ENCODE measurements at places on chromosomes 12 and 14.

DNA sequence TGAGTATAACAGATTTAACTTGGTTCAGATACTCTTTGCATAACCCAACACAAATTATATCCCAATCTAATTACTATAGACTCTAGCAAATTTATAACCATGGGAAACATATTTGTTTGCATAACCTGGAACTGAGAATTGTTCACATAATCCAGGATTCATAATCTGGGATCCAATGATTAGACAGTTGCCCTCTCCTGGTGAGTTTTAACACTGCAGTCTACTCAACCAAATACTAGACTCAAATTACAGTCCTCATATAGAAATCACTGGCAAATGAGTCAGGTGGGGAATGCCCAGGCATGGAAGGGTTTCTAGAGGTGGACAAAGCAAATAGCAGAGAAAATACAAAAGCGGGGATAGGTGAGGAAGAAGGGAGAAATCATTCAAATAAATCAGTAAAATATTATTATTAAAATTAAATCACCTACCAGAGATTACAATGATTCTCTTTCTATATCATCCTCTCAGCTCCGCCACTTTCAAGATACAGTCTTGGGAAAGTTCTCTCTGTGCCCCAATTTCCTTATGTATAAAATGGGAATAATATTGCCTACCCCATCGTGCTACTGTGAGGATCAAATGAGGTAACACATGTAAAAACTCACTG lies 9.4 kb downstream of the GCH1 start:
- DNase-seq, result peak; percentile 48

DNA sequence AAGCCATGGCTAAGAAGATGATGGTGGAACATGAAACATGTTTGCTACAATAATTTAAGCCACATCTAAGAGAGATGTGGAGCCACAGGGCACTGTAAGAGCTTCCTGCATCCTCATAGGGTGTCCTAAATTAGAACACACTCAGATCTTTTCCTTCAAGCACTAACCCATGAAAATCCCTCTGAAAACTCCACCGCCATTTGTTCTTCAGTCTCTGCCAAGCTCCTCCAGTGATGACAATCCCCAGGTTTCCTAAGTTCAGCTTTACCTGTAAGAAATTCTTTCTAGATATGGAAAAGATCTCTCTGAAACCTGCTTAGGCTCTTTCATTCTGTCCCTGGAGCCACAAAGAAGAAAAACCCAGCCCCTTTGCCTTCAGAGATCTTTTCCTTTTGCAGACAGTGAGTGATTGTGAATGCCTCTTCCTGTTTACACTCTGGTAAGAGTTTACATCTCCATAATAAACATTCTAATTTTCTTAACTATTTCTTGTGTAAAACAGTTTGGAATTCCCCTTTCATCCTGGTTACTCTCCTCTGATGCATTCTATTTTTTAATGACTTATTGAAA lies 907.2 kb downstream of the VRK1 start:
- no peak for DNase-seq

DNA sequence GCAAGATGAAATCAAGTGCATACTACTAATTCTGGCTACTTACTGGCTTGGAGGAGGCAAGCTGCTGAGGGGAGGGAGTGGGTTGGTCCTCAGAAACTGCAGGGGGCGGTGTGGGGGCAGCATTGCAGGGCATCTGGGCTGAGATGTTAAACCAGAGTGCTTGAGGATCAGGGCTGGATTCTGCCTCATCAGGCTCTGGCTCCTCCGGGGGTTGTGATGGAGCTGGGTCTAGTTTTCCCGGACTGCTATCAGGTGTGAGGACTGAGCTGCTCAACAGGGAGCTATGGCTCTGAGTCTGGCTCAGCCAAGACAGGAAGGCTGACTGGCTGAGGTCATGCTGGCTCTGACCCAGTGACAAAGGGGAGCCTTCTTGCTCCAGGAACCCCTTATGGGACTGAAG lies 28.6 kb downstream of the BAZ2A start:
- DNase-seq, result peak; percentile 28

GRCh38 chr14:22962061-22962676 lies 5.3 kb upstream of the HAUS4 start:
- no peak for DNase-seq

DNA sequence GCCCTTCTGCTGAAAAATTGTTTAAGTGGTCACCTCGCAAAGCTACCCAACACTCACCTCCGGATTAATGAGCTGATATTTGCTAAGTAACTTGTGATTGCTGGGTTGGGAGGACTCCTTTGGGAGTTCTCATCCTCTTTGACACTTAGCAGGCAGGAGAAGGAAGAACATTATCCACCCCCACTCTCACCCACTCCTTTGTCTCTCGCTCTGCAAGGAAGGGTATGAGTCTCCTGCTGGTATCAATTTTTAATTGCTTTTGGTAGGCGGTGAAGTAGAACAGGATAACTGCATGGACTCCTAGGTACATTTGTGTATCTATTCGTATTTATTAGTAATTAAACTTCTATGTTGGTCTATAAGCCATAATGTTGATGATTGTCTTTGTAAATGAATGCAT lies 6.9 kb upstream of the ABHD12B start:
- no peak for DNase-seq

- DNase-seq, result no peak
Measured at GRCh38 chr14:58133739-58134138, 18.3 kb downstream of the ARMH4 start.

DNA sequence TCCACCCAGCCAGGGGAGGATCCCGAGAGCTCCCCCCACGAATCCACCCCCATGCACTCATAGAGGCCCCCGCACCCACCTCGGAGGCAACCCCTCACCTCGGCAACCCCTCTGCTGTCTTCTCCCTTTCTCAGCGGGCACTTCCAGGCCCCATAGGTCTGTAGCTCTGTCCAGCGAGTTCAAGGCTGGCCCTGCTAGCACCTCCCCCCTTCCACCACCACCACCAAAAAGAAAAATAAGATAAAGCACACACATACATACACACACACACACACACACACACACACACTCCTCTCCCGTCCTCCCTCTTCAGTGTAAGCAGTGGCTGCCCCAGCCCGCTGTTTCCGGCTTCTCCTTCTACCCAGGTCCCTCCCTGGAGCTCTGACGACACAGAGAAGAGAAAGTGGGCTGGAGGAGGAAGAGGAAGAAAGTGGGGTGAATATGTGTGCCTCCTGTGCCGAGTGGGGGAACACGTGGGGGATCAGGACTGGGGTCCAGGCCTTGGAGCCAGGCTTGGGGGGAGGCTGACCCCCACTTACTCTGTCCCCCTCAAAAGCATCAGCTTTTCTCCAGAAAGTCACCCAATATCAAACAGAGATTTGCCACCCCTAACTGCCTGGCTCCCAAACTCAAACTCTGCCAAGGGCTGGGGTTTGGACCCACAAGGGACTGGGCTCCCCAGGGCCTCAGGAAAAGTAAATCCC lies at the start of gene STAT6:
Gene STAT6, minus strand, starts transcription at position 332 of the 704 bp plus-strand sequence. CDS start 3,084 bp downstream, outside the sequence.
- DNase-seq, result peak; percentile 93

DNA sequence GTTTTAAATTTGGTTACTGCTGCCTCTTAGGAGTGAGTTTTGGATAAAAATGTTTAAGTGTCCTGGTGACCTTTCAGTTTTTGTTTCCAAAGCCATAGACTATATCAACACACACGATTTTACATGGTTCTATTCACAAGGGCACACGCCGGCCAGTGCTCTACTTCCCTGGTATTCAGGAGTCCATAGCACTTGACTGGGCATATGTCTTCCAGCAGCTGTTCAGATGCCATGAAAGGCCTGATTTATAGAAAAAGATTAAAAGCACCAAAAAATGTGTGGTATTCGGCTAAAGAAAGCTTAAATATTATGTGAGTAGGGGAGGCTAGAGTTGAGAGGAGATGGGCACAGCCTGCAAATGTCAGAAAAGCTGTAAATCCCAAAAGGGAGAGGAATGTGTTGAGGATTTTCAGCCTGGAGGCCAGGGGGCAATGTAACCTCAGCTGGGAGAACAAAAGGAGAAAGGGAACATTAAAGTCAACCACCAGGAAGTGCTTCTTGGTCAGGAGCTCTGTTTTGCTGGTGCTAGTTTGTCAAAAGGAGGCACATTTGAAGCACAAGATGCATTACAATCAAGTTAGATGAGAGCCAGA lies 478.4 kb downstream of the RAD51B start:
- DNase-seq, result peak; percentile 21

- DNase-seq, result no peak
Measured at GRCh38 chr12:19068137-19068536, 61.4 kb upstream of the PLEKHA5 start.

- no peak for DNase-seq
Measured at GRCh38 chr14:100438678-100439592, 115.8 kb downstream of the SLC25A47 start.

DNA sequence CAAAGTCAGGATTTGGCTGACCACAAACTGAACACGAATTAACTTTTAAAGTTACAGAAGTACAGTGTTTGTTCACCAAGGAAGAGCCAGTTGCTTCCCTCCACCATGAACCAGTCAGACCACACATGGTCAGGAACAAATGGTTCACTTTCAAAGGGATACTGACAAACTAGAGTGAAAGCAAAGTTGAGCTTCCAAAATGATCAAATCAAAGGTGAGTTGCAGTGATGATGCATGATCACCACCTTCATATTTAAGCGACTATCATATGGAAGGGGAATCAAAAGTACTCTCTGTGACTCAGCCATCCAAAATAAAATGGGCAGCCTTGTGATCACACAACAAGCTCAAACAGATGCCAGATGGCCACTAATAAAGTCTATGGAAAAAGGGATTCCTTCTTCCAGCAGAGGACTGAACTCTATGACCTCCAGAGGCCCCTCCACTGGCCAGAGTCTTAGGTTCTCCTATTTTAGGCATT lies 13.1 kb downstream of the NT5DC3 start:
- no peak for DNase-seq

- DNase-seq, result no peak
Measured at GRCh38 chr12:41943671-41944070, 201.0 kb downstream of the GXYLT1 start.

DNA sequence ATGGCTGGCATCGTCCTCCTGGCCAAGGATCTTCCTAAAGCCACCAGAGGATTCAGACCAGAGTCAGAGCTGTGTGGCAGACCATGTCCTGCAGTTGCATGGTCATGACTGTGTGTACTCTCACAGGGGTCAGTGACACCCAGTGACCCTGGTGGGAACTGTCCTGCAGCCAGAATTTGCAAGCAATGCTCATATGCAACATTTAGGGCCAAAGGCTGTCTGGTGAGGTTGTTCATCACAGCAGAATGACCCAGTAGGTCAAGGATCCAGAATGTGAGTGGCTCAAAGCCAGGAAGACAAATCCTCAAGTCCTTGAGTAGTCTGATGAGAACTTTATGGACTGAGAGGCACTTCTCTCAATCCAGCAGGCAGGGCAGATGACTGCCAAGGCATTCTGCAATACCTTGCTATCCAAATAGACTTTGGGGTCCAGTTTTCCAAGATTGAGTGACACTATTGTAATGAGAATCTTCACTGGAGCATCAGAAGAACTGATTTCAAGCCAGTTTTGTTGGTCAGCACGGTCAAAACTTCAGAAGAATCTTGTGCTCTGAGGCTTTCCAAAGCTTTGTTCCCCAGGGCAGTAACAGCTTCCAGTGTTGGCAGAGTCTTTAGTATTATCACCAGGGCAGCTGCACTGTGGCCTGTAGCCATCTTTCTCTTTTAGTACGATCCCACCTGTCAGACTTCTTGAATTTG lies 122.0 kb downstream of the PTCSC3 start:
- no peak for DNase-seq

DNA sequence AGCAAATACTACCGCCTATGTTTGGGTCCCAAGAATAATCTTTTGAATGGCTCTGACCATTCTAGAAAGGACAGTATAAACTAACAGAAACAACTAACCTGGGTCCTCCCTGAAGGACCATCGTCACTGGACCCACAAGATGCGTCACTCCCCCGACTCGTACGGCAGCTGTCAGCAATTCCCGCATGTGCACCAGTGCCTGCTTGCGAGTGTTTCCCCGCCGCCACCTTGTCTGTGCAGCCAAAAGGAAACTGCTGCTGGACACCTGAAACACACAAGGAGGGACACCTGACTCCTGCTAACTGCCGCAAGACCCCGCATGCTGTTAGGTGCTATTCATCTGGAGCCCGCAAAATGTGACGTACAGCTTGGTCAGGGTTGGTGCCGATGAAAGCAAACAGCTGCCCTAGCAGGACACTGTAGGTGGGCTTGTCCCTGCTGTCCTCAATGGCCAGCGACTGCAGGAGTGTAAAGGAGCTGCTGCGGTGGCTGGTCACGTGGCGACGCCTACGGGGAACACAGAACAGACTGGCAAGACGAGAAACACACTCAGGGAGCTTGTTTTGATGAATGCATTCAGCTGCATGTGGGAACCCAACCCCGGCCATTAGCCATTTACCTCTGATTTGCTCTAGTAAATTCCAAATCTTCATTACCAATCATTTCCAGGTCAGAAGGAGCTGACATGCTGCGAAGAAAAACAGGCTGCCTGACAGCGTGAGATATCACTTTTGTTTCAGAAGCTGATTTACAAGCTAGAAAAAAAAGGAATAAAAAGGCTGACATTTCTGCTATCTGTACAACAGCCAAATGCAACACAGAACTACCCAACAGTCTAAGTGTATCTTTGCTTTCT lies 118.1 kb downstream of the TRAFD1 start:
- no peak for DNase-seq

- DNase-seq, result no peak
Measured at GRCh38 chr14:23099212-23099861, 4.0 kb downstream of the C14orf119 start.

- no peak for DNase-seq
Measured at GRCh38 chr14:101084436-101084826, 180.9 kb upstream of the RTL1 start.

- DNase-seq, result peak; percentile 51
Measured at GRCh38 chr14:61598980-61599379, 96.3 kb upstream of the HIF1A start.

DNA sequence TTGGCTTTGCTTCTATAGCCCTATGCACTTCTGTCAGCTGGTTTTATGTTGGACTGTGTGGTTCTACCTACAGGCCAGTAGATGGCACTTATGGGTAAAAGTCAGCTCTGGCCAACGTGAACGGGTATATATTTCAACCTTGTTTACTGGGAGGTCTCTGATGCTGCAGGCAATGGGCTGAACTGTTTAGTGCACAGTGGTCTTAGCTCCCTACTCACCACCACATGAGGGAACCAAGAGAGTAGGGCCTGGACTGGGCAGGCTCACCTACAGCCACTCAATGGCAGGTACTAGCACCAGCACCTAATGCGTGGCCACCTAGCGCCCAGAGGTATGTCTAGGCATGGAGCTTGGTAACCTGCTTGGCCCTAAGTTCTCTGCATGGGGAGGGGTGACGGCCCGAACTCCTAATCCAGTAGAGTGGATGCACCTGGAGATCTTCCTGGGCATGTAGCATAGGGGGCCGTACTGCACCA lies 481.8 kb downstream of the TMEM117 start:
- DNase-seq, result peak; percentile 19

GRCh38 chr14:75223664-75224154 lies 47.3 kb upstream of the TMED10 start:
- DNase-seq, result peak; percentile 91

DNA sequence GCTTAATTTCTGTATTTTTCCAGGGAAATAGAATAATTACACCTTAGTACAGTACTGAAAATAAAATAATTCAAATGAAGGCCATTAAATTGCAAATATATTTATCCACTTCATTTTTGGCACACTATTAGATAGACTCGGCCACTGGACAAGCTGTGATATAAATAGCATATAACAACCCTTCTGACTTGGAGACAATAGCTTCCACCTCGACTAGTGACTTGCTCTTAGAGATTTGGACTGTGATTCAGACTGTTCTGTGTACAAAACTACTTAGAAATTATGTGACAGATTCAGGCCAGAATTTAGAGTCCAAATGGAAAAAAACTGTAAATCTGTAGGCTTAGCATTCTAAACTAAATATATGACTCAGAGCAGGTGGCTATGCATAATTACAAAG lies 949.9 kb downstream of the LRFN5 start:
- no peak for DNase-seq
